ENCODE measurements at places on chromosomes 1 and 21.

DNA sequence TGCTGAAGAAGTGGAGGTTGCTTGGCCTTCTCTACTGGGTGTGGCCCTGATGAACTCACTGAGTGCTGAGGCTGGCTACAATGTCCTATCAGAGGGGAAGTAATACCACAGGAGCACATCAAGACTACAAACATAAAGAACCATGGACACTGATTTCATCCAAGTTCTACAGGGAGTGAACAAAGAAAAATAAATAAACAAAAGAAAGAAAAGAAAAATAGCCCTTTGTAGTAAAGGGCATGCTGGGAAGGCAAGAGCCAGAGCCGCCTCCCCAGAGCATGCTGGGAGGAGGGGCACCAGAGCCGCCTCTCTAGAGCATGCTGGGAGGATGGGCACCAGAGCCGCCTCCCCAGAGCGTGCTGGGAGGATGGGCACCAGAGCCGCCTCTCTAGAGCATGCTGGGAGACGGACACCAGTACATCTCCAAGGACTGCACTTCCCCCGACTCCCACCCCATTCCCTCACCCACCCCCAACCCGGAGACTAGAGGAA is 65.9 kb downstream of the LAMC2 start:
- no peak for DNase-seq

DNA sequence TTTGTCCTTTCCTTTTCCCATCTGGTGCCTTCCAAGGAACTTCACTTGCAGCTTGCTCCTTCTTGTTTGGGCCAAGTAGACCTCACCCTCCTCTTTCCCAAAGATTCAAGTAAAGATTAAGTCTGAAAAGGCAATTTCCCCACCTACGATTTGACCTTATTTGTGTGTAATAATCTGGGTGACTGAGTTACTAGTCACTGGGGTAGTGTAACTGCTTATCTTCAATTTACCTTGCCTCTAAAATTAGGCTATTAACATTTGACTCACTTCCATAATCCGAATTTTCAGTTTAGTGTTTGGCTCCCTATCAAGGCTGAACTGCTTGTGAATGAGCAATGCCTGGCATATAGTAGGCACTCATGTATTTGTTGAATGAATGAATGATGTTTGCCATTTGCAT is 59.6 kb downstream of the PLA2G4A start:
- no peak for DNase-seq

- no peak for DNase-seq
These were observed 11.0 kb upstream of the WNT4 start for GRCh38 chr1:22153660-22154437.

GRCh38 chr1:54280651-54281050 is 80.7 kb downstream of the MRPL37 start:
- peak; percentile 95 for DNase-seq

DNA sequence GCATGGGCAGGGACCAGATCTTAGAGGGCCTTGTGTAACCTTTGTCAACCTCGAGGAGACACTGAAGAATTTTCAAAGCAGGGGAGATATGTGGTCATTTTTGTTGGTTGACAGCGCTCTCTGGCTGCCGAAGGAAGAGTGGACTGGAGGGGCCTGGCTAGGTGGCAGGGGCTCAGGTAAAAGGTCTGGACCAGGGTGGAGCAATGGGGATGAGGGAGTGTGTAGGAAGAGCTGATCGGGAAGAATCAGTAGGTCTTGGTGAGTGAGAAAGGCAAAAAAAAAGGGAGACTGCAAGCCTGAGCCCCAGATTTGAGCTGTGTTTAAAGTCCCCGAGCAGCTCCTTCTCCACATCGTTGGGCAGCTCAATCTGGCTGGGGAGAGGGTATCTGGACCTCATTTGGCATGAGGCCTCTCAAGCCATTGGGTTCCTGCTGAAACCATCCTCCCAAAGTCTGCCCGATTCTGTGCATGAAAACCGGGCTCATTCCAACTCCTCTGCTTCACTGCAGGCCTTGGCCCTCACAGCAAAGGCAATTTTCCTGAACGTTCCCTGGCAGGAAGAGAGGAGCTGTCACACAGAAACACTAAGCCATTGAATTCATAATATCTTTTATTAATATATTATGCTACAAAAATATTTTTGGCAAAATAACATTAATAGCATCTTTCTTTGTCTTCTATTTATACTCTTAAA is 237.1 kb downstream of the TRABD2B start:
- DNase-seq = no peak
